Stimulated activated CD8-positive, alpha-beta memory T cell treated with anti-CD3 and anti-CD28 coated beads, Interleukin-4, amount 100 ng/mL, for 48 hours (primary cell): ENCODE measurements at places on chromosomes 2 and 18.

DNA sequence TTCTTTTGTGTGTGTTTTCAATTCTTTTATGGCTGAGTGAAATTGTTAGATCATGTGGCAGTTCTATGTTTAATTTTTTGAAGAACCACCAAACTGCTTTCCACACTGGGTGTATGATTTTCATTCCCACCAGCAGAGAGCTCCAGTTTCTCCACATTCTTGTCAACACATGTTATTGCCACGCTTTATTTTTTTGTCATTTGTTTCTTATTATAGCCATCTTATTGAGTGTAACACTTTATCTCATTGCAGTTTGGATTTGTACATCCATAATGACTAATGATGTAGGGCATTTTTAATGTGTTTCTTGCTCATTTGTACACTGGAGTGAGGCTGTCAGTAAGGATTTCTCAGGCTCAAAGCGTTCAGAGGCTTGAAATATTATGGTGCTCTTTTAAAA lies 184.2 kb downstream of the PIEZO2 start:
- DNase-seq: no peak

- peak; percentile 27 for DNase-seq
These were observed 108.7 kb downstream of the DPP10 start for GRCh38 chr2:114550895-114551793.

DNA sequence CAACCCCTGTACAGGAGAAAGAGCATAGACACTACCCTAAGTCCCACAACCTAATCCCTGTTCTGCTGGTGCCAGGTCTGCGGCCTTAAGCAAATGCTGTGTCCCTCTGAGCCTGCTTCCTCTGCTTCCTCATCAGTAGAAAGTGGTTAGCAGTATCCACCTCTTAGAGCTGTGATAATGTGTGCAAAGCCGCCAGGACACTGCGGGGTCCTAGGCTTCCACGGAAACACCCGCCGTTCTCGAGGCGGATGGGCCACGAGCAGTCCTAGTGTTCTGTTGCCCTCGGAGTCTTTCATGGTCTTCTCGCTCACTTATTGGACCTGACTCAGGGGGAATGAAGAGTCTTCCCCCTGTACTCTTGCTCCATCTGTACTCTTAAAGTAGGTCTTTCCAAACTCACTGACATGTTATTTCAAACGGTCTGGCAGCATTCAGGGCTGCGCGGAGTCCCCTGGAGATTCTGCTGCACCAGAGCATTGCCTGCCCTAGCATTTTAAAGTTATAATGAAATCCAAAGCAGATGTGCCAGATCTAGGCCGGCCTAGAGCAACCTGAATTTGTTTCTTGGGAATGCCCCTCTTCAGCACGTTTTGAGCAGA lies 107.2 kb upstream of the ZNF236 start:
- no peak for DNase-seq

DNA sequence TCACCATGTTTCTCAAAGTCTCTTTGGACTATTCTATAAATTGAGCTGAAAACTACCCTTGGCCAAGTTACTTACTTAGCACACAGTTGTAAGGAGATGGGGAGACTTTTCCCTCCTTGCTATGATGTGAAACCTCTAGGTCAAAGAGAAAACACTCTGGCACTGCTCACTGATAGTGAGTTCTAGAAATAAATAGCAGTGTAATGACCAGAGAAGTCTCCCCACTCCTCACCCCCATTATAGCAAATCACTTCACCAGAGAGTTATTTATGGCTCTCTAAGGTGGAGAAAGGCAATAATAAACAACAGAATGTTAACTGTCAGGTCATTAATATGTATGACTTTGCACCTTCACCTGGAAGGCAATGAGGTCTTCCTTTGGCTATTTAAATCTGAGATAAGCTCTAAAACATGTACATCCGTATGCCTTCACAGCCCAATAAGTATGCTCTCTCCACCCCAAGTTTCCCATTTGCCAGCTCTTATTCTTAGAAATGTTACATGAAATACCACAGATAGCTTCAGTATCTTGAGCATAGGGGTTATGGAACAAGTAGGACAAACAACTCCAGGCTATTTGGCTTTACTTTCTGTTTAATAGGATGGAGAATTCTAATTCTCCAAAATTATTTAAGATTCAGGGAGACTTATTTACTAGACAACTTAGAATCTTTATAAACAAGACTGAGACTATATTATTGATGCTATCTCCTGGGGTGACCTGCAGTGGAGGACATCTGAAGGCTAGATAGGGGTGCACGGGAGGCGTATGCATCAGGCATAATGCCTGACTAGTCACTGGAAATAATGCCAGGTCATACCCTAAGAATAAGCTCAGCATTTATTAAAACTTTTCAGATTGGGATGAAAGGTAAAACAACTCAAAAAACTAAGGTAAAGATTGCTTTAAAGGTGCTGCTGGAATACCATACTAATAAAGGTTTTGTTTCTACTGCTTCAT lies 65.3 kb upstream of the DTNB start:
- DNase-seq: no peak

DNA sequence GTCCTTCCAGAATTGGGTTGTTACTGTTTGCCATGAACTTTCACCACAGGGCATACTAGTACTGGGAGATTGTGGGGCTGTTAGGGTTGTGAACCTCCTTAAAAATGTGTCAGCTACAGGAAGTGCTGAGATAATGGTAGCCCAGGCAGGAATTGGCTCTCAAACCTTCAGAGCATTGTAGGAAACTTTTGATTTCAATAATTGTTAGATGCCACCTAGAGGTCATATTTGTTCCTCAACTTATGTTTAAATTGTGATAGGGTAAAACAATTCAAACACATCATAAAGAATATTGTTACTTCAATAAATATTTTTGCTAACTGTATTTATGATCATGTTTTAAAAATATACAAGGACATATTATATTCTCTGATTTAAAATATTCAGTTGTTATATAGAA lies 594.6 kb downstream of the ADCYAP1 start:
- DNase-seq: no peak

DNA sequence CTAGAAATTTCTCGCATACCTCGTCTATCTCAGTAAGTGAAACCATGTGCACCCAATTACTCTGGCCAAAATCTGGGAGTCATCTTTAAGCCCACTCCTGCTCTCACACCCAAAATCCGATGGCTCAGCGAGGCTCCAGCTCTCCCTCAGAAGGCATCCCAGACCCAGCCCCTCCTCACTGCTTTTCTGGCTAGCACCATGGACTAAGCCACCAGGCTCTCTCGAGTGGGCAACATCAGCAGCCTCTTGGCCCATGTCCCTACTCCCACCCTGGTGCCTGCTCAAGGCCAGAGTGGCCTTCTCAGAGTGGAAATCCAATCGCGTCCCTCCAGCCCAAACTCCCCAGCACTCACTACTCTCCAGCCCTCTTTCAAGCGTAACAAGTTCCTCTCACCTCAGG lies 27.2 kb downstream of the TNS1 start:
- no peak for DNase-seq

DNA sequence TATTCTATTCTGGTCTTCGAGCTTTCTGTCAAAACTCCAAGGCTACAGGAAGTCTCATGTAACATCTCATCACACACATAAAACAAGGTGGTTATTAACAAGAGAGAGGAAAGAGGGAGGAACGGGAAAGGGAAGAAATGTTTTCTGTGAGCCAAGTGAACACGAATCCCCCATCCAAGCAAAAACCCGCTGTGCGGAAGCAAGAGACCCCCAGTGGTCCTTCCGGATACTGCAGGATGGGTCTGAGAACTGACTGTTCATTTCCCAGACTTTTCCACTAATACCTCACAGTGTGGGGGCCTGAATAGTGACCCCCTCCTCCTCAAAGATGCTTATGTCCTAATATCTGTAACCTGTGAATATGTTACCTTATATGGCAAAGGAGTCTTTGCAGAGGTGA lies 19.0 kb upstream of the DIPK1C start:
- no peak for DNase-seq

DNA sequence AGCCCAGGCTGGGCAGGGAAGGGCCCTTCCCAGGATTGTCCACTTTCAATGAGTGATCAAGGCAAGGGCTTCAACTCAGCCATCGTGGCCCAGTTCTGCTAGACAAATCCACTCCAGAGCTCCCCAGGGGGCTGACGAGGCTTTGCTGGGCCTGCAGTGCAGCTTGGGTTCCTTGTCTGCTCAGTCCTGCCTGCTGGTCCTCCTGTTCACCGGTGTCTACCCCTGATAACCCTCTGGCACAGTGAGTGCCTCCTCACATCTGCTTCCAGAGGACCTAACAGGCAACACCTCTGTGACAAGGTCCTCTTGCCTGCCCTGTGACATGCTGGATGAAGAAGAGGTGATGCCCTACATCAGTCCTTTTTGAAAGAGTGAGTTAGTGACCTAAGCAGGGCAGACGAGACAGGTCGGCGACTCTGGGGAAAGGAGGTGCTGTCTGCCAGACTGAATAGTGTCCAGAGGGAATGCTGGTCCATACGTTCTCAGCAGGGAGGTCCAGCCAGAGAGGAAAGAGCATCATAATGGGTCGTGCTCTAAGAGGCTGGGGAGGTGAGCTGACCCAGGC lies 20.9 kb upstream of the KCNF1 start:
- DNase-seq: peak; percentile 16

GRCh38 chr18:3906116-3906750 lies 456.3 kb downstream of the TGIF1 start:
- DNase-seq: no peak

DNA sequence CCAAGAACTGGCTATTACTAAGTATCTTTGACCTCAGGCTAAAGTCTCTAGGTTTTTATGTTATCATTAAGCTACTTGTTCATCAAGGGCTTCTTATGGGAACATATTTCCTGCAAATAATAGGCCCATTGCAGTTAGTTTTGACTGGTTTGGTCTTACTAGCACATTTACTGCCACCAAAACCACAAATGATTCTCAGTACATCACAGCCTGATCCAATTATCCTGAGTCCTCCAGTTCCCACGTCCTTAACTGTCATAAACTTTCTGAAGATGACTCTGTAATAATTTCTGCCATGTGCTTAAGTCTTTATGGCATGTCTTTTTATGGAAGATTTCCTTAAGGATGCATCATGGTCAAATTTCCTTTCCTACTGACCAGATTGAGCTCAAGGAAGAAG lies 123.3 kb upstream of the TANK start:
- DNase-seq: no peak

GRCh38 chr2:215833531-215834162 lies 179.7 kb downstream of the MREG start:
- DNase-seq: no peak

- no peak for DNase-seq
These were observed 440.1 kb downstream of the MTX2 start for GRCh38 chr2:176709149-176709951.

GRCh38 chr18:31616586-31616985 lies 24.9 kb downstream of the TTR start:
- DNase-seq: no peak

GRCh38 chr2:215536510-215536909 lies 100.6 kb upstream of the FN1 start:
- no peak for DNase-seq

DNA sequence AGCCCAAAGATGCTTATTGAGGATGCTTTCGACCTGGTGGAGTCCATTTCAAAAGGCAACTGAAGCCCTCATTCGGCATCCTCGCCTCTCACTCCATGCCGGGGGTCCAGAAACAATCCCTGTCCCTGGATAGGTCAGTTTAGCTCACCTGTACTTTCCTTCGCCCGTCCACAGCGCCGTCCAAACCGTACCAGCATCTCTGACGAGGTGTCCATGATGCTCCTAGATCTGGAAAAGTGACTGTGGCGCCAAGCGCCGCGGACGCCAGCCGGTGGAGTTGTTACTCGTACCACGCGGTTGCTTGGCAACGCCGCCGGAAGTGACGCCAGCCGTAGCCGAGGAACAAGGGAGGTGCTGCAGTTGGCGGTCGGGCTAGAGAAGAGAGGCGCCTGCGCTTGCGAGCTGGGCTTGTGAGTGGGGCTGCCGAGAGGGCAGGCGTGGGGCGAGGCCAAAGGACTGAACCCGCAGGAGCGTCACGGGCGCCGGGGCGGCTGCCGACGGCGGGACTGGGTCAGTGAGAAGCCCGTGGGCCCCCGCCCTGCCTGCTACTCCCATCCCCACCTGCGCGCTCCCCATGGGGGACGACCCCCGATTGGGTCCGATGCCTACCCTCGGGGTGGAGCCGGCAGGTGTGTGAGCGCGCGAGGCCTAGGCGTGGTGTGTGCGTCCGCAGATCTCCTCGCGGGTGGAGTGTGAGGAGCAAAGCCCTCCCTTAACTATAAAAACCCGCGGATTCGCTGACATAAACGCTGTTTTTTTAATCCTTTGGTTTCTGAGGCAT lies at the start of the genes CFAP210 and PHOSPHO2:
Gene CFAP210 (minus strand): TSS at position 293 of the 781 bp plus-strand sequence. CDS start 78 bp downstream, at position 215.
Gene PHOSPHO2 (plus strand): TSS at position 357 of the 781 bp plus-strand sequence. CDS start 6,503 bp downstream, outside the sequence.
- peak; percentile 100 for DNase-seq

DNA sequence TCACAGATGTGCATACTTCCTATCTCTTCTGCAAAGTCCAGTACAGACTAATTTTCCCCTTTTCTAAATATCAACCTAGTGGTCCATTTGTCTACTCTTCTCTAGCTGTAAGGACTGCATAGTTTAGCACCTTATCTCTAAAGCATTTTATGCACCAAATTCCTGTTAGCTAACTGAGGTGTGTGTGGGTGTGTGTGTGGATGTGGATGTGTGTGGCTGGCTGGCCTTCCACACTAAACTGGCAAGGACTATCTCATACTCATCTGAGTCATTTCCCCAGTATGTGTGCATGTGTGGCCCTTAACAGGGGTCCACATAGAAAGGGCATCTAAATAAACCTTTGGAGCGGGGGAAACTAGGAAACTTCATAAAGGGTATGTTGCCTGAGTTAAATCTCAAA lies 139.6 kb downstream of the TTC32 start:
- DNase-seq: no peak

DNA sequence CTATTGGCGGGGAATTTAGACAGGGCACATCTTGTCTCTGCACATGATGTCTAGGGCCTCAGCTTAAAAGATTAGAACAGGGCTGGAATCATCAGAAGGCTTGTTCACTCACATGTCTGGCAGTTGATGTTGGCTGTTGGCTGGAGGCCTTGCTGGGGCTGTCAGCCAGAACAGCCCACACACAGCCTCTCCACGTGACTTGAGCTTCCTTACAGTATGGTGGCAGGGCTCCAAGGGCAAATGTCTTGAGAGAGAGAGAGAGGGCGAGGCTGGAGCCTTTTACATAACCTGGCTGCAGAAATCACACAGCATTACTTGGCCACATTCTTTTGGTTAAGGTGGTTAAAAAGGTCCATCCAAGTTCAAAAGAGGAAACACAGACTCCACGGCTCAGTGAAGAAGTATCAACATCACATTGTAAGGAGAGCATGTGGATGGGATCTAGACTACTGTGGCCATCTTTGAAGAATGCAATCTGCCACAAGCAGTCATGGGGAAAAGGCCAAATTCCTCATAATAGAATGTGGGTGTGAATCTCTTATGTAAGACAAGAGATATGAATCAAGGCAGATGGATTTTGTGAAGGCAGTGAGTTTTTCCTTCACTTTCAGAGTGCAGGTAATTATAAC lies 30.4 kb downstream of the SRSF7 start:
- DNase-seq: no peak
